ENCODE measurements at places on chromosomes 2 and 18. TPM values are rescaled to one million over a fixed set of nuclear protein-coding genes. Genes with fewer than 3 reads are reported as not detected.

Gene WNT10A
- total RNA-seq, result 0.52 TPM

Gene CNDP1
- not detected for total RNA-seq

Gene POTEF
- total RNA-seq, result not detected

Gene FABP1
- total RNA-seq, result not detected

Gene CYS1
- 4.1 TPM for total RNA-seq

Gene LHCGR
- 0.26 TPM for total RNA-seq

Gene FAM124B
- total RNA-seq, result 2.7 TPM

Gene RAB17
- 2.4 TPM for total RNA-seq

Gene CHST10
- total RNA-seq, result 14.5 TPM

Gene SLC9A4
- not detected for total RNA-seq

Gene THADA
- 21.5 TPM for total RNA-seq

Gene FAM237A
- total RNA-seq, result not detected

Gene TNFRSF11A
- 3.6 TPM for total RNA-seq

Gene WDR33
- total RNA-seq, result 34.8 TPM

Gene TUBB8B
- total RNA-seq, result not detected

DNA sequence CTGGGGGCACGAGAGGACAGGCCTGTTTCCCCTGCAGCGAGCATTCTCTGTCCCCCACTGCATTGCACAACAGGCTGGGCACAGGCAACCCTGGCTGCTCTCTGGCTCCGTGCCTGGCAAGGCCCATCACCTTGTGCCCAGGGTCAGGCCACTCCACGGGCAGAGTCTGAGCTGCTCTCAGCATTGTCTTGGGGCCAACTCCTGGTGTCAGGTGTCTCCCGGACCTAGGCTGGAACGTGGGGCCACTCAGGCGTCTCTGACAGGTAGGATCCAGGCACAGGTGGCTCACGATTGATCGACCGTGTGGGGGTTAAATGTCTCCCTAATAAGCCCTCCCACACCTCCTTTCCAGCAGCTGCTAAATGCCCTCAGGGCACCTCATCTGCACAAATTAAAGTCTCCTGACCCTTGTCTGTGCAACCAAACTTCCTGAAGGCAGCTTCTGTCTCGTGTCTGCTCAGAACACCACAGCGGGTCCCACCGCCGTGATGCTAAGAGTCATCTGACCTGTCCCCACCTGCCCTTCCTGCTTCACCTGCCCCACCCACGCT, 66.6 kb upstream of the GPC1 start:
- DNase-seq, result peak; percentile 27

- no peak for DNase-seq
These were observed 231.3 kb downstream of the ZRANB3 start for GRCh38 chr2:135299658-135300244.

DNA sequence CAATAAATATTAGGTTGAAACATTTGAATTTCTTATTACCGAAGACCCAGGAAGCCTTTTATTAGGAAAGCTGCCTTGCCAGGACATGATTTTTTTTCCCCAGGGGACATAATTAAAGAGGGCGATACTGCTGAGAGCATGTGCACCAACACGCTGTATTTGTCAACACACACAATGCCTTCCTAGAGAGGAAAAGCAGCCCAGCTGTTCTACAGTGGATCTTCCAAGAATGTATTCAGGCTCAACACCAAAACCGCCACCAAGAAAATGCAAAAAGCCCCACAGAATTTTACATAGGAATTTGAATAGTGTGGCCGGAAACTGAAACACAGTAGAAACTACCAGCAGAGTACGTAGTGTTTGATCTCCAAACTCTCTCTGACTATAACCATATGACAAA, 320.4 kb downstream of the DLGAP1 start:
- DNase-seq, result no peak

- DNase-seq, result no peak
These were observed 183.1 kb upstream of the CCDC68 start for GRCh38 chr18:55142410-55142809.

DNA sequence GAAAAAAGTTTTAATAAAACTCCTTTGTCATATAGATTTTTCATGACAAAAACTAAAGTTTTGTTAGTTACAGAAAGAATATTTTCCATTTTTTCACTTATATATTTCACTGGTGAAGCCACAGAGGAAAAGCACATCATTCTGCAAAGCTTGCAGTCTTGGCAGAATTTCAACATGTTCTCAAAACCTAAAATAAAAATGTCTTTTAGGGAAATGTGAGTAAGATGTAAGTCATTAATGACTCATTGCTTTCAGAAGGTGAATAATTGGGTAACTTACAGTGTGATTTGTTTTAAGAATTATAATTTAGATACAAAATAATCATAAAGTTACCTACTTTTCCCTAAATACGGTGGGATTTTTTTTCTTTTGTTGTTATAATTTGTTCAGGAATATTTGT, 43.4 kb upstream of the TNFRSF11A start:
- no peak for DNase-seq

GRCh38 chr2:88170472-88170892, 336 bp downstream of the THNSL2 start:
- DNase-seq, result peak; percentile 70

- no peak for DNase-seq
These were observed 190.9 kb downstream of the EIPR1 start for GRCh38 chr2:3186766-3187165.

- no peak for DNase-seq
These were observed 115.1 kb downstream of the DTNB start for GRCh38 chr2:25558262-25558661.

- no peak for DNase-seq
These were observed 11.2 kb upstream of the PROM2 start for GRCh38 chr2:95262896-95263542.

GRCh38 chr2:25587361-25587760, 86.0 kb downstream of the DTNB start:
- DNase-seq, result no peak

GRCh38 chr2:195016841-195017240, 640.2 kb upstream of the SLC39A10 start:
- no peak for DNase-seq

DNA sequence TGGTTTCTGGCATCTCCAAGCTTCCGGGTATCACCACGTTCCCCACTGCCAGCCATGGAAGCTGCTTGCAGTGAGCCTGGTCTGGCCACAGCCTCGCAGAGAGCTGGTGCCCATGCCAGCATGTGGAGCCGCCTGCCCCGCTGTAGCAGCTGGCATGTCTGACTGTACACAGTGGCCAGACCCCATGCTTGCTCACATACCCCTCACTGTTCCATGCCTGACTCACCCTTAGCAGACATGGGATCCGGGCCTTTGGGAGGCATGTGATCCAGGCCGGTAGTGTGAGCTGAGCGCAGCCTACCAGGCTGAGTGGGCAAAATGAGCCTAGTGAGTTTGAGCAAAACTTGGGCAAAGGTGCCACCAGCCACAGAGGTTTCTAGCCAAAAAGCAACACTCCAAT, 18.8 kb upstream of the RPRD1A start:
- no peak for DNase-seq

- DNase-seq, result no peak
These were observed 211.7 kb downstream of the GLI2 start for GRCh38 chr2:120947327-120947726.

DNA sequence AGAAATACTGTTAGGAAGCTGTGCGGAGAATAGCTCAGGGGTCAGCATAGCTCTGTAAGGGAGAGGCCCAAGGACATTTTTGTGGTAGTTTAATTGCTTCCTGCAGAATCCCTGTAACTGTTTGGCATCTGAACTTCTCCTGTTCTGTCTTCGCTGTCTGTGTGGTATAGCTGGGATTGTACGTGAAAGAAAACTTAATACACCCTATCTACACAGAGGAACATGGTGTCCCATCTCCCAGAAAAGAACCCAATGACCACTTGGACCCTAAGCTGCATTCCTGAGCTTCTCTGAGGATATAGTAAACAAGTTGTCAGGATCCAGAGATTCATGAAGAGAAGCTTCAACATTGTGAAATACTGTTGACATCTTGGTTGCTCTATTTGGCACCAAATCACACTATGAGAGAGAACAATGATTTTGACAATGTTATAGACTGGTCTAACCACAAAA, 81.3 kb downstream of the CDC42EP3 start:
- DNase-seq, result no peak

GRCh38 chr2:214750529-214750928, 59.0 kb downstream of the BARD1 start:
- no peak for DNase-seq

DNA sequence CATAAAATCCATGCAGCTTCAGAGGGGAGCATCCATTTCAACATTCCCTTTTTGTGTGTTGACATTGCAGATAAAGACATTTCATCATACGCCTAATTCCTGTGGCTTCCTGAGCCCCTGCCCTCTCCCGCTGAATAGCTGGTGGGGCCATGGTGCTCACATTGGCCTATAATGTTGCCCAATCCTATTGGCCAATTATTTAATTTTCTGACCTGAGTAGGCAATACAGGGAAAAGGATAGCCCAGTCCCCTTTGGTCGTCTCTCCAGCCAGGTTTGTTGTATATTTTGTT, 163.8 kb upstream of the MYCN start:
- no peak for DNase-seq

GRCh38 chr2:120889936-120890335, 154.3 kb downstream of the GLI2 start:
- DNase-seq, result no peak

GRCh38 chr2:190450363-190450762, 42.2 kb downstream of the MFSD6 start:
- DNase-seq, result no peak

- DNase-seq, result no peak
These were observed 241.7 kb upstream of the DOK6 start for GRCh38 chr18:69158944-69159343.

GRCh38 chr2:10078704-10079265, 1.4 kb downstream of the CYS1 start:
- no peak for DNase-seq

DNA sequence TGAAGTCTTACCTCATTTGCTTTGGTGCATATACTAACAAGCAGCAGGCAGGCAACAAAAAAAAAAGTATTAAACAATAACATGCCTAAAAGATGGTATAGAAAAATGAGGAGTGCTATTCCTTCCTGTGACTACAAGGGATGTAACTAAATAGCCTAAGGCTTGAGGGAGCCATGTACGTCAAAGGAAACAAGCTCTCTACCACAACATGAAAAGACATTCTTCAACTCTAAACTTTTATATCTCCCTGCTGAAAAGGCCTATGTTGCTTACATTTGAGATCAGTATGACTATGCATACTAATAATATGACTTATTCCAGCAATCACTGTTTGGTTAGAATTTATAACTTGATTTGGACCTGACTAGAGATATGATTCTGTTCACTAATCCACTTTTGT, 347.9 kb downstream of the ADCYAP1 start:
- no peak for DNase-seq

GRCh38 chr2:48137829-48138228, 231.5 kb upstream of the FBXO11 start:
- no peak for DNase-seq

DNA sequence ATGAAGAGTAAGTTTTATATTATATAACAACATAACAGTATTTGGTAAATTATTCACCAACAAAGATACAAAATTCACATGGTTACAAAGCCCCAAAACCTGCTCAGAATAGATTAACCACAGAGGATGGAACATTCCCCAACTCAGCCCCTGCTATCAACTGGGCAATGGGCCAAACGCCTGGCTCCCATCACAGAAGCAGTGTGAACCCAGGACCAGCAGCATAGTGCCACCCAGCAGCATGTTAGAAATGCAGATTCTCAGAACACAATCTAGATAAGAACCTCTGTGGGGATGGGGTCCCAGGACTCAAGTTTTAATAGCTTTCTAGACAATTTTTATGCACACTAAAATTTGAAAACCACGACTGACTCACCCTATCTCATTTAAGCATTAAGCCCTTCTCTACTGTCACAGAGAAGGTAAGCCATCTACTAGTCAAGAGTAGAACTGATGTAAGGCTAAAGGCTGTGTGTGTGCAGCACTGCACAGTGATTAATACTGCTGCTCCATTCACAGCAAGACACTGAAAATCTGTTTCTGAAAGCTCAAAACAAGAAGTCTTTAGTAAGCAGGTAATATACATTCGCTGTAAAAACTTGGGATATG, 15.2 kb downstream of the AFG3L2 start:
- DNase-seq, result peak; percentile 73

GRCh38 chr2:232636788-232637420, 3.5 kb downstream of the EFHD1 start:
- no peak for DNase-seq

- no peak for DNase-seq
These were observed 7.6 kb downstream of the SERPINE2 start for GRCh38 chr2:224031358-224031970.

DNA sequence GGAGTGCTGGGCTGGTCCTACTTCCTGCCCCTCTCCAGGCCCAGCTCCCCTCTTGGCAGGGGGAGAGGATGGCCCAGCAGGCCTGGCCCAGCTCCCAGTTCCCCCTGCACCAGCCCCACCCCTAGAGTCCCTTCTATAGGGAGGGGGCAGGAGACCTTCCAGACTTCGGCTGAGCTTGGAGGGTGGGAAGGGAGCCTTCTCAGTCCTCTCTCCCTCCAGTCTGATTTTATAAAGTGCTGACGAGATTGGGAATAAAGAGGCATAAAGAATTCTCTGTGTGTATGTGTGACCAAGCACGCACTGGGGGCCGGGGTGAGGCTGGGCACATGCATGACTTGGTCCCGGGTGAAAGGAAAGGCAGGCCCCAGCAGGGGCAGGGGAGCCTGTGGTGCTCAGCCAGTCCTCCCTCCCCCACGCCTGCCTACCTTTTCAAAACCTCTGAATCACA, 5.1 kb downstream of the CHPF start:
- no peak for DNase-seq

DNA sequence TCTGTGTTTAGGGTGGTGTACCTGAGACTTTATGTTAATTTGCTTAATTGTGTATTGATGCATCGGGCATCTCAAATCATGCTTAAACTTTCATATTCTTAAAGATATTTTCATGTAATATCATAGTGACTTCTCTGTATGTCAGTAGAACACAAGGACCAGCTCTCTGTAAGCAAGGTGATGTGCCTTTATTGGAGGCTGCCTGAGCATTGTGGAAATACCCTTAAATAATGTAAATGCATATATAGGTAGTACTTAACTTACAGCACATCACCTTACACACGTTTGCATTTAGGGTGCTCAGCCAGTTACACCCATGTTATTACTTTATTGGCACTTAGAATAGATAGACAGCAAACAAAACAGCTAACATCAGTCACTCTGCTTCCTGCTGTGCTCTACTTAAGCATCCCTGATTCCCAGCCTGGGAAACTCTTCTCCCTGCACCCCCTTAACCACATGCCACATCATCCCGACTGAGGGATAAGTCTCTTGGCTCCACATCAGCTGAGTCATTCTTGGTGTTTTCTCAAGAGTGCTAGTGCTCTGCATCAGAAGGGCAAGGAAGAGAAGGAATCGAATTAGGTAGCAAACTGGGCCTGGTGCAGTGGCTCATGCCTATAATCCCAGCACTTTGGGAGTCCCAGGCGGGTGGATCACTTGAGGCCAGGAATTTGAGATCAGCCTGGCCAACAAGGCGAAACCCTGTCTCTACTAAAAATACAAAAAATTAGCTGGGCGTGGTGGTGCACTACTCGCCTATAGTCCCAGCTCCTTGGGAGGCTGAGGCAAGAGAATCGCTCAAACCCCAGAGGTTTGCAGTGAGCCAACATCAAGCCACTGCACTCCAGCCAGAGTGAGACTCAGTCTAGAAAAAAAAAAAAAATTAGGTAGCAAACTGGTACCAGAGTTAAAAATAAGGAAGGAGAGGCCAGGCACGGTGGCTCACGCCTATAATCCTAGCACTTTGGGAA, 108.7 kb downstream of the MAP3K20 start:
- DNase-seq, result peak; percentile 53
